Fibroblast of skin of scalp (primary cell): ENCODE measurements at places on chromosomes 5 and 9.

DNA sequence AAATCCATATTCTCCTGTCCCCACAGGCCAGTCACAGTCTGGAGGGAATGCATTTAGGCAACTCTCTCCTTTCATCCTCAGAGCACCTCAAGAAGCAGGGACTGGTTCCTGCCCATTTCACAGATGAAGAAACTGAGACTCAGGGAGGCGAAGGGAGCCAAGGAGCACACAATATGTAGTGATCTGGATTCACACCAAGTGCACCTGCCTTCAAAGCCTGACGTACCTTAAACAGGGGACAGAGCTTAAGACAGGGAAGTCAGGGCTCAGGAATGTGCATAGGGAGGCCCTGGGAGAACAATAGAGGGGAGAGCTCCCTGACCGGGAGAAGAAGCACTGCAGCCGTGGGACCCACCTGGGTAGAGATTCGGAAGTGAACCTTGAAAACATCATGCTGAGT lies 83.0 kb downstream of the GABBR2 start:
- no peak for DNase-seq

GRCh38 chr5:133828722-133829121 lies 139.7 kb downstream of the C5orf15 start:
- no peak for DNase-seq

DNA sequence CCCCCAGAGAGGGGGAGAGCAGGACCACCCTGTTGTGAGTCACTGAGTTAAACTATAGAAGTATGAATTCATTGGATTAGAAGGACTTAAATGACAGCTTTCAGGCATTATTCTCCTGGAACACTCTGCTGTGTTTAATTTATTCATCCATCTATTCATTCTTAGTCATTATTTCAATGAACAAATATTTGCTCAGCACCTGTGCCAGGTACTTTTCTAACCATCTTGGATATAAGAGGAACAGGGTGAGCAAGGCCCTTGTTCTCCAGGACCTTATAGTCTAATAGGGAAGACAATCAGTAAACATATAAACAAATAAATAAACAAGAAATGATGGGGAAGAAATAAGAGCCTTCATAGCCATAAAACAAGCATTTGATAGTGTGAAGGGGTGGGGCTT lies 483.9 kb upstream of the BRINP1 start:
- no peak for DNase-seq

GRCh38 chr9:136862849-136863622 lies 3.1 kb downstream of the EDF1 start:
- no peak for DNase-seq

- DNase-seq = no peak
Measured at GRCh38 chr9:4886698-4887097, 94.0 kb downstream of the RCL1 start.

- DNase-seq = peak; percentile 68
Measured at GRCh38 chr5:117999939-118000549, 988.3 kb downstream of the DTWD2 start.

DNA sequence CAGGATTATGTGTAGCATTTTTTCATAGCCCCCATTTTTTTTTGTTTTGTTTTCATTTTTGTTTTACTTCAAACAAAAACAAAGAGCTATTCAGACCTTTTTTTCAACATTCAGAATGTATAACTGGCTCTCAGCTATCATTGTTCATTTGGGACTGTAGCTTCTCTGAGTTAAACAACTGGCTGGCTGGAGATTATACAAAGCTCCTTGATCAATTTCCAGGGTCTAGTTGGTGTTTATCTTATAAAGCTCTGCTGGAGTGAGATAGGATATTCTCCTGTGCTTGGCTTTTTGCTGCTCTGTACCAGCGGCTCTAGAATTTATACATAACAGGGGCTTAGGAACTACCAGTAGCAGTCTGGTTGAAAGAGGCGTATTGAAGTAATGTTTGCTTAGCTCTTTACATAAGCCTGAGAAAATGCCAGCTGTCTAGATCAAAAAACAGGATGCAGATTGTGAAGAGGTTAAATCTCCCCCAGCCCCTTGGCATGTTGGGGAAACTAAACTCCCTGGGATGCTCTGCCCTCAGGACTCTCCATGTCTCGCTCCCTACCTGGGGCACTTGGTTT lies 15.2 kb downstream of the GARNL3 start:
- no peak for DNase-seq

DNA sequence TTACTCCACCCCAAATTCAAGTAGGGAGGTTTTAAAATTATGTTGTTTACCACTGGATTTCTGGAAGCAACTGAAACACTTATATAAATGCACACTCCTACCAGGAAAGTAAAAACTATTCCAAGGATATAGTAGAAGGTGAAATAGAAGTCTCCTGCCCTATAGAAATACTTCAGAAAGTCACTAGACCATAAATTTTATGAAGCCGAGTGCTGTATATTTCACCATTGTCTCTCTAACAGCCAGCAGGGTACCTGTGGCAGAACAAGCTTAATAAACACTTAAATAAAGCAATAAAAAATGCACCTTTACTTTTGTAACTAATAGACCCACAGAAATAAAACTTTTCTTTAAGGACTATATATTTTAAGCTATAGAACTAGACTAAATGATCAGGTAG lies 631.6 kb downstream of the PDE4D start:
- DNase-seq = no peak

DNA sequence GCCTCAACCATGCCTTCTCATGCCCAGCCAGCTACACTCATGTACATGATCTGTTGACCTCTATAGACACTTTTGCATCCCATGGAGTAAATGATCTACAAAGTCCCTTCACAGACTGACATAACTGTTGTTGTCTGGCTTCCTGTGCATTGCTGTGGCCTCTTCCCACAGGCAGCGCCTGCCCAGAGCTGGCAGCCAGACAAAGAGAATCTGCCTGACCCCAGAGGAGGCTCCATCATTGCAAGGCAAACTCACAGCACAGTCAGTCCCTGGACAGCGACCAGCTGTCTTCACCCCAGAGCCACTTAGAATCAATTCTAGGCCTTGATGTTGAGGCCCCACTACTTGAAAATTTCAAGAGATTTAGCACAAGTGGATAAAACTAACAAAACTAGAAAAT lies 65.5 kb downstream of the INSYN2B start:
- peak; percentile 76 for DNase-seq

- DNase-seq = peak; percentile 15
Measured at GRCh38 chr5:135880278-135880677, 15.4 kb downstream of the IL9 start.

DNA sequence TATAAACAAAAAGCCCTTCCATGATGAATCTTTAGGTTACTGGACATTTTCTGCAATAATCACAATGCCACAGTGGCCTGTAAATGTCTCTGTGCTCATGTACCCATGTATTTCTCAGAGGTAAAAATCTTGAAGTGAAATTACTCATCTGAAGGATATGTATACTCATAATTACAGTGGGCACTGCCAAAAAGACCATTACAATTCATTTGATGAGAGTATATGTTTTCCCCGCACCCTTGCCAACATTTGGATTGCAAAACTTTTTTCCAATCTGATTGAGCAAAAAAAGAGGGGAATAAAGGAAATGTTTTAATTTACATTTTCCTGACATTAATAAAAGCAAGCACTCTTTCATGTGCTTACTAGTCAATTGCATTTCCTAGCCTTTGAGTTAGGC lies 110.5 kb downstream of the EPB41L4A start:
- no peak for DNase-seq
